ENCODE measurements at places on chromosomes 4 and X.

- no peak for DNase-seq
Observed at GRCh38 chrX:15204130-15204751, 65.6 kb downstream of the ASB9 start.

DNA sequence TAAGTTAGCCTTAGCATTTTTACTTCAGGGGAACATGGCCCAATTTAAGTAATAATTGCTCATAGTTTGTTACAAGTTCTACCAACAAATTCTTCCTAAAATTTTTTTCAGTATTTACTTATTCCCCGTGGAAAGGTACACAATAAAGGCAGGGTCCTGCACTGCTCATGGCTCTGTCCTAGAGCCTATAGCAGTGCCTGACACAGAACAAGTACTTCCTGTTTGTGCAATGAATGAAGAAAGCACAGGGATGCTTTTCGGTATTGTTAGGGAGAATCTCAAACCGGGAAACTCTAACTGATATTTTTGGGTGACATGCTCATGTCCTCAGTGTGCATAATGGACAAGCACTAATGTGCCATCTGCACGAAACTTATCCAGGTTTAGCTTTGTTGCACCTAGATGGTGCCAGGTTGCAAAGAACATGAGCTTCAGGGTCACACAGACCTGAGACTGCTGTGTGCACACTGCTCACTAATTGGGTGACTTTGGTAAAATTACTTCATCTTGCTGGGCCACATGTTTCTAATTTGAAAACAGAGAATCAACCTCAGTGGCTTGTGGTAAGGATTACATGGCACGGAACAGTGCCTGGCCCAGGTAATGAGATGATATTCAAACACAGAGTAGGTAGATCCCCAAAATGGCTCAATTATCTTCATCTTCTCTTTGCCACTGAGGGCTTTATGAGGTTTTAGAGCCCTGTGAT lies 175.8 kb upstream of the NPY2R start:
- DNase-seq, result no peak

DNA sequence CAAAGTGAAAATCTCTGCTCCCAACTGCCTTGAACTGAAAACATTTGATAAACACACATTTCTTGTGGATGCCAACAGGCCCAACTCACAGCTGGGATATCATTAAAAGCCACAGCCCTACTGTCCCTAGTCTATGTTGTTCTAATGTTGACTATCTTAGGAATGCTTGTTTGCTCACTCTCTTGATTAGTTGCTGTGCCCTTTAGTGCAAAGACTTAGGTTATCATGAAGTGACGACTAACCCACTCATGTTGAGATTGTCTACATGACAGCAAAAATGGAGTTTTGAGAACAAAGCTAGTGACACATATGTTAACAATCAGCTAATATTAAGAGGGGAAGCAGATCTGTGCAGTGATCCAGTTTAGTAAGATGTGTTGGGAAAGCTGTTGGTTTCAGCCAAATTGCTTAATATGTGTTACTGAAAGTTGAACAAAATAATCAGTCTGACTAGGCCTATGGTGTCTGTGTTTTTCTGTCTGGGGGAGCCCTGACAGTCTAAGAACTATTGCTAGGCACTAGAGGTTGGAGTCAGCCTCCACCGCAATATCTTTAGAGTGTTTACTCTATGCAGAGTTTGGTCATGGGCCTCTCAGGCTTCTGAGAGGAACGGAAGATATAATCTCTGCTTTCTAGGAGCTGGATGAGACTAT lies 125.5 kb downstream of the ATG4A start:
- DNase-seq, result no peak

- no peak for DNase-seq
Observed at GRCh38 chr4:2964706-2965258, 1.4 kb downstream of the GRK4 start.

DNA sequence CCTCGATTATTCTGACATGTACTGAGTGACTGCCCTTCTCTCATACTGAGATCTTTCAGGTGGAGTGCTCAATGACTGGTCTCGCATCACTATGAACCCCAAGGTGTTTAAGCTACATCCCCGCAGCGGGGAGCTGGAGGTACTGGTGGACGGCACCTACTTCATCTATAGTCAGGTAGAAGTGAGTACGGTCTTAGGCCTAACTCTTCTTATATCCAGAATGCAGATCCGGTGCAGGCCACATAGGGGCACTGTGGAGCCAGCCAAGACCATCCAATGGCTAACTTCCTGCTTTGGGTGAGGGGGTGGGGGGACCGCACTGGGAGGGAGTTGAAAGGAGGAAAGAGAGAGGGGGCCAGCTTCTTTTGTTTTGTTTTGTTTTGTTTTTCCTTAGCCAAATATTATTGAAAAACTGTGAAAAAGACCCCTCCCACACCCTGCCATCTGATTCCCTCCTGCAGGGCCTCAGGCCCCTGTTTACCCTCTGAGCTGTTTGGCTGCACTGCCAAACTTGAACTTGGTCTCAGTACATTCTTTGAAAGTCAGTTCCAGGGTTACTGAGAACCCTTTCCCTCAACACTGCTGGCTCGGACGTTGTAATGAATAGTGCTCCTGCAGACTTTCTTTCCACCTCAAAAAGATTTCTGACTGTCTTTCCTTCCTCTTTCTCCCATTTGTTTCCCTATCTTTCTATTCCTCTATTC lies 16.2 kb downstream of the AWAT2 start:
- no peak for DNase-seq

Measured in activated T-cell treated with anti-CD3 and anti-CD28 coated beads, Interleukin-2, amount 50 U/mL, for 4 hours (primary cell).